Gastrocnemius medialis (tissue), 4 donors: ENCODE measurements at places on chromosomes 2 and 18. TPM values are rescaled to one million over a fixed set of nuclear protein-coding genes. Genes with fewer than 3 reads are reported as not detected.

DNA sequence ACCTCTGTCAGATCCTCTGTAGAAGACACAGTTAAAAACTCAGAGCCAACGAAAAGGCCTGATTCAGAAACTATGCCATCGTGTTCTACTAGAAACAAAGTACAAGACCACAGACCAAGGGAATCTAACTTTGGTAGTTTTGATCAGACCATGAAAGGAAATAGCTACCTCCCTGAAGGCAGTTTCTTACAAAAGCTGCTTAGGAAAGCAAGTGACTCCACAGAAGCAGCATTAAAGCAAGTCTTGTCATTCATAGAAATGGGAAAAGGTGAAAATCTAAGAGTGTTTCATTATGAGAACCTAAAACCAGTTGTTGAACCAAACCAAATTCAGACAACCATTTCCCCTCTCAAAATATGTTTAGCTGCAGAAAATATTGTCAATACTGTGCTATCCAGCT, 58.2 kb downstream of the FSIP2 start:
- H3K4me3 ChIP-seq, result no peak overlapping the region
- no peak for DNase-seq
- H3K4me1 ChIP-seq, result no peaks in the 10 kb centered on the region
- no peak overlapping the region for H3K27ac ChIP-seq

- no peak overlapping the region for H3K4me3 ChIP-seq
- H3K36me3 ChIP-seq, result no peaks in the 10 kb centered on the region
- no peaks in the 10 kb centered on the region for H3K27me3 ChIP-seq
- no peak for DNase-seq
- no peaks in the 10 kb centered on the region for H3K4me1 ChIP-seq
- no peak overlapping the region for H3K27ac ChIP-seq
Observed at GRCh38 chr2:192773044-192773443, 578.3 kb upstream of the TMEFF2 start.

GRCh38 chr2:182951948-182952663, 85.7 kb upstream of the FRZB start:
- no peak for DNase-seq
- H3K4me1 ChIP-seq, result peaks cover 7% of the 10 kb centered on the region
- no peaks in the 10 kb centered on the region for H3K27me3 ChIP-seq
- no peak overlapping the region for H3K4me3 ChIP-seq
- H3K36me3 ChIP-seq, result no peaks in the 10 kb centered on the region
- H3K27ac ChIP-seq, result no peak overlapping the region

DNA sequence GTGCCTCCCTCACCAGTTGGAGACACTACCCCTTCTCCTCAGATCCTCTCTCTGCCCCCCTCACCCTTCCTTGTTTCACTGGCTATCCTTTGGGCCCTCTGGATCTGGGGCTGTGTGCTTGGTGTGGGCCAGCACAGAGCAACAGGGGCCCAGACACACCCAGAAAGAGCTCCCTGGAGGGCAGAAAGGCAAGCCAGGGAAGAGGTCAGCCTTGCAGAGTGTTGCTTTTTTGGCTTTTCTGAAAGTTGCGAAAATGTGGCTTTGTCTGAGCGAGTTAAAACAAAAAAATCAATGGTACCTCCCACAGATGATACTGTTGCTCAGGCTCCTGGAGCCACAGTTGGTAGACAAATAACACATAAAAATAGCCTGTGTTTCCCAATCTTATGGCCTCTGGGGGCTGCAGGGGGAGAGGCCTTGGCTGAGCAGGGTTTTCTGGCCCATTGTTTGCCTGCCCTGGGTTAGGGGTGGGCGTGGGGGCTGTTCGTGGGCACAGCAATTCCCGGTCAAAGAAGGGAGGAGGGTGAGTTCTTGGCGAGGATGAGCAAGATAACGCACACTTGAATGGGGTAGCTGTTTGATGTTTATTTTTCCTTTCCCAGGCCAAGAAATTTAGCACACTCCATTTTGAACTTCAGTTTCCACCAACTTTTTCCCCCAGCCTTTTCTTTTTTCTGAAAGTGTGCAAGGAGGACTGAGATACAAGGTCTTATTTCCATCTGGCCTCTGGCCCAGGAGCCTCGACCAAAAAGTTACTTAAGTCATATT, 167.0 kb upstream of the HAAO start:
- H3K36me3 ChIP-seq, result no peaks in the 10 kb centered on the region
- H3K27ac ChIP-seq, result peak overlapping the region; percentile 81
- H3K27me3 ChIP-seq, result no peaks in the 10 kb centered on the region
- H3K4me3 ChIP-seq, result no peak overlapping the region
- peak; percentile 65 for DNase-seq

GRCh38 chr18:66495844-66496243, 108.0 kb downstream of the CDH19 start:
- no peak overlapping the region for H3K27ac ChIP-seq
- no peak overlapping the region for H3K4me3 ChIP-seq
- no peaks in the 10 kb centered on the region for H3K36me3 ChIP-seq
- H3K4me1 ChIP-seq, result no peaks in the 10 kb centered on the region

DNA sequence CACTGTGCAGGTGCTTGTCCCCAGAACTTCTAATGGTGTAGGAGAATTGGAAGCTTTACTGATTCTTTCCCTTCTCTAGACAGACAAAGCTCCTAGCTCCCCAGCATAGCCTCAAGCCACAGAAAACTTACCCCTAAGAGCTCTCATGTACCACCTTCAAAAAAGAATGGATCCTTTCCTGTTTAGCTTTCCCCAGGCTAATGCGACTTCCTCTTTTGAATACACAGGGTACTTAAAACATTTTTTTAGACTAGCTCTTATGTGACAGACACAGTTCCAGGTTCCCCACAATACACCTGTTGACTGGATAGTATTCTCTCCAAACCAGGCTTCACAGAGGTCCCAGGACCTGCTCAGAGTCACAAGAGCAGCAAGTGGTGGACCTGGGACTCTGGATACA, 8.3 kb downstream of the CTAGE1 start:
- H3K27me3 ChIP-seq, result no peaks in the 10 kb centered on the region
- no peaks in the 10 kb centered on the region for H3K36me3 ChIP-seq
- no peak overlapping the region for H3K27ac ChIP-seq

GRCh38 chr2:181715033-181715630, 34.8 kb upstream of the NEUROD1 start:
- H3K4me1 ChIP-seq, result no peaks in the 10 kb centered on the region
- DNase-seq, result peak; percentile 15
- no peak overlapping the region for H3K4me3 ChIP-seq
- H3K27me3 ChIP-seq, result no peaks in the 10 kb centered on the region
- no peaks in the 10 kb centered on the region for H3K36me3 ChIP-seq
- H3K27ac ChIP-seq, result no peak overlapping the region

DNA sequence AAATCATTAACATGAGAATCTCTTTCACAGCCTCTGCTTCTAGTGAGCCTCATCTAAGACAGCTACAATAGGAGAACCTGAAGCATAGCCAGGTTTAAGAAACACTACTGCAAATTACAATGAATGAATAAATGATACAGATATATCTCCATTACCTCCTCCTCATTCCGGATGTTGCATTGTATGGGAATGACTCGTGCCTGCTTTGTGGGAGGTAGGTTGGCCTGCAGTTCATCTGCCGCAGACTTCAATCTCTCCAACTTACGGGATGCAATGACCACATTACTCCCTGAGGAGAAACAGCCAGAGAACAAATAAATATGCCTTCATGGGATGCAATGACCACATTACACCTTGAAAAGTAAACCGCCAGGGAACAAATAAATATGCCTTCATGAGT, 15.4 kb downstream of the PECR start:
- no peak overlapping the region for H3K27ac ChIP-seq
- H3K36me3 ChIP-seq, result no peaks in the 10 kb centered on the region

DNA sequence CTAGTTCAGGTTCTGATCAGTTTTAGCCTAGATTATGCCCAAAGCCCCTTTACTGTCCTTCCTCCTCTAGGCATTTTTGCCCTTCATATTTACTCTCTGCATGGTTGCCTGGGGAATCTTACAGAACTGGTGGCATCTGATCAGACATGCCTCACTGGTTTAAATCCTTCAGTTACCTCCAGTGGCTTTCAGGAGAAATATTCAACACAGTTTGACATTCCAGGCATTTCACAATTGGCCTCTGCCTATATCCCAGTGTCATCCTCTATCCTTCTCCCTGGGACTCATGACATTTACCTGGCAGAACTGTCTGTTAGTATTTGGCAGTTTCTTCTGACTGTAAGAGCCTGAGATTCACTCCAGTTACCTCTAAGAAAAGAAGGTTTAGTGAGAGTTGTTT, 152.9 kb upstream of the MEIS1 start:
- H3K4me3 ChIP-seq, result no peak overlapping the region
- no peak overlapping the region for H3K27ac ChIP-seq
- no peaks in the 10 kb centered on the region for H3K27me3 ChIP-seq
- H3K36me3 ChIP-seq, result no peaks in the 10 kb centered on the region

DNA sequence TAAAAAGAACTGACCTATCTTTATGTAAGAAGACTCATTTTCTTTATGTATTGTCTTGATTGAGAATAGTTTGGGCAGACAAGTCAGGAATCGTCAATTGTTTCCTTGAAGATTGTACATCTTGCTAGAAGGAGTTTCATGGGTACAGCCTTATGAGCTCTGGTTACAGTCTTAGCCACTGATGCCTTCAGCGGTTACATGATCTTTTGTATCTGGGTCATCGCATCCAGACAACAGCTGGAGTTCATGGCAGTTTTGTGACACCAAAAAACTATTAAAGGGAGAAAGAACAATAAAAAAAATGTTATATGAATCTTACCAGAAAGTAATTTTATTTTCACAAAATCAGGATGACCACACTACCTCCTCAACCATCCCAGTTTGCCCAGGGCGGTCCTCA, 520.5 kb upstream of the CDH7 start:
- no peaks in the 10 kb centered on the region for H3K27me3 ChIP-seq
- no peak overlapping the region for H3K4me3 ChIP-seq
- no peak for DNase-seq
- no peaks in the 10 kb centered on the region for H3K4me1 ChIP-seq

GRCh38 chr18:45359275-45360009, 255.8 kb upstream of the SLC14A2 start:
- peak; percentile 30 for DNase-seq
- peaks cover 49% of the 10 kb centered on the region for H3K4me1 ChIP-seq
- no peak overlapping the region for H3K4me3 ChIP-seq
- H3K27ac ChIP-seq, result peak overlapping the region; percentile 74
- no peaks in the 10 kb centered on the region for H3K27me3 ChIP-seq
- no peaks in the 10 kb centered on the region for H3K36me3 ChIP-seq

- H3K36me3 ChIP-seq, result no peaks in the 10 kb centered on the region
- H3K4me3 ChIP-seq, result no peak overlapping the region
- H3K4me1 ChIP-seq, result no peaks in the 10 kb centered on the region
- H3K27ac ChIP-seq, result no peak overlapping the region
- no peaks in the 10 kb centered on the region for H3K27me3 ChIP-seq
Observed at GRCh38 chr2:98793275-98793674, 62.3 kb upstream of the MGAT4A start.

DNA sequence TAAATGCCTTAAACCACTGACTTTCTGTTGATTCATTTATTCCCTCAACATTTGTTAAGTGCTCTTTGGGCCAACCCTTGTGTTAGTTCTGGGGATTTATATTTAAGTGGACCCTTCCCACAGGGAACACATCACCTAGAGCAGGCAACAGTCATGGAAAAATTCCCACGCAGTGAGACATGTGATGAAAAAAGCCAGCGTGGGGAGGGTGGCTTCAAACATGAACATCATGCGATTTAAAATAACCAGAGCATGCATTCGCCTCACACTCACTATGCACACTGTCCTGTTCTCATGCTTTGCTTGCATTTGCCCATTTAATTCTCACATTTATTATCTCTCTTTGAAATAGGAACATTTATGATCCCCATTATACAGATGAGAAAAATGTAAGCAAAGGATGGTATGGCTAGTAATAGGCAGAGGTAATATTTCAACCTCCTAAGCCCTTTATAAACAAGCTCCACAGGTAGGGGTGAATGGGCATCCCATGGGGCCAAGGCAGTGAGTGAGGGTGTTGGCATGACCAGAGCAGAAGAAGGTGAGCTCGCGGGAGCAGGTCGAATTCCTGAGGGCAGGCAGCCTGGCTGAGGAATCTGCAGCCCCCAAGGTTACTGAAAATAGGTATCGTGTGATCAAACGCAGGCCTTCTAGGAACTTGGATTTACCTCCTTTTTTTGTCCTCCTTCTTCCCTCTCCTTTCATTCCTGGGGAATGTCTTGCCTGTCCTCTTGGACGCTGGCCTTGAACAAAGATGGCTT, 297.8 kb downstream of the MYCN start:
- H3K27me3 ChIP-seq, result no peaks in the 10 kb centered on the region
- no peak overlapping the region for H3K27ac ChIP-seq
- no peaks in the 10 kb centered on the region for H3K36me3 ChIP-seq
- no peaks in the 10 kb centered on the region for H3K4me1 ChIP-seq

GRCh38 chr2:44579837-44580230, 218.1 kb downstream of the CAMKMT start:
- H3K27me3 ChIP-seq, result no peaks in the 10 kb centered on the region
- H3K4me1 ChIP-seq, result peaks cover 14% of the 10 kb centered on the region
- no peak for DNase-seq
- H3K27ac ChIP-seq, result no peak overlapping the region
- no peaks in the 10 kb centered on the region for H3K36me3 ChIP-seq
- no peak overlapping the region for H3K4me3 ChIP-seq

- no peak for DNase-seq
- no peaks in the 10 kb centered on the region for H3K4me1 ChIP-seq
- H3K27me3 ChIP-seq, result no peaks in the 10 kb centered on the region
Observed at GRCh38 chr2:240618776-240619175, 6.5 kb upstream of the GPR35 start.

- no peaks in the 10 kb centered on the region for H3K36me3 ChIP-seq
- H3K27me3 ChIP-seq, result no peaks in the 10 kb centered on the region
- no peak overlapping the region for H3K4me3 ChIP-seq
- H3K27ac ChIP-seq, result no peak overlapping the region
- no peak for DNase-seq
Observed at GRCh38 chr18:73511771-73512503, 635.7 kb downstream of the FBXO15 start.

GRCh38 chr2:179842498-179843153, 18.8 kb downstream of the ZNF385B start:
- no peak for DNase-seq
- H3K27ac ChIP-seq, result no peak overlapping the region

- no peaks in the 10 kb centered on the region for H3K27me3 ChIP-seq
- no peaks in the 10 kb centered on the region for H3K36me3 ChIP-seq
- H3K4me3 ChIP-seq, result peak overlapping the region; percentile 60
Observed at GRCh38 chr2:24083567-24084385, 858 bp downstream of the TP53I3 start.

- H3K4me3 ChIP-seq, result no peak overlapping the region
- no peaks in the 10 kb centered on the region for H3K36me3 ChIP-seq
- DNase-seq, result no peak
- no peak overlapping the region for H3K27ac ChIP-seq
Observed at GRCh38 chr2:72026819-72027425, 120.7 kb downstream of the CYP26B1 start.

- H3K27ac ChIP-seq, result no peak overlapping the region
- no peaks in the 10 kb centered on the region for H3K27me3 ChIP-seq
- H3K4me3 ChIP-seq, result no peak overlapping the region
- DNase-seq, result no peak
- no peaks in the 10 kb centered on the region for H3K4me1 ChIP-seq
Observed at GRCh38 chr2:155256803-155257202, 558.3 kb downstream of the KCNJ3 start.

The C2orf15 gene
- not detected for total RNA-seq

The SERPINB2 gene
- total RNA-seq, result not detected

The ABCG5 gene
- total RNA-seq, result not detected

The HJURP gene
- total RNA-seq, result 0.20 TPM

The PRKAG3 gene
- total RNA-seq, result 34.0 TPM

The ASXL2 gene
- total RNA-seq, result 19.5 TPM

The TUBA3E gene
- total RNA-seq, result not detected

The KLHL30 gene
- 37.9 TPM for total RNA-seq

The FBXO48 gene
- 1.1 TPM for total RNA-seq

The DHX57 gene
- total RNA-seq, result 11.5 TPM

The POTEF gene
- not detected for total RNA-seq

The CXCR4 gene
- total RNA-seq, result 6.6 TPM
